SK-N-SH (cell line): ENCODE measurements at places on chromosomes 16 and 17.

DNA sequence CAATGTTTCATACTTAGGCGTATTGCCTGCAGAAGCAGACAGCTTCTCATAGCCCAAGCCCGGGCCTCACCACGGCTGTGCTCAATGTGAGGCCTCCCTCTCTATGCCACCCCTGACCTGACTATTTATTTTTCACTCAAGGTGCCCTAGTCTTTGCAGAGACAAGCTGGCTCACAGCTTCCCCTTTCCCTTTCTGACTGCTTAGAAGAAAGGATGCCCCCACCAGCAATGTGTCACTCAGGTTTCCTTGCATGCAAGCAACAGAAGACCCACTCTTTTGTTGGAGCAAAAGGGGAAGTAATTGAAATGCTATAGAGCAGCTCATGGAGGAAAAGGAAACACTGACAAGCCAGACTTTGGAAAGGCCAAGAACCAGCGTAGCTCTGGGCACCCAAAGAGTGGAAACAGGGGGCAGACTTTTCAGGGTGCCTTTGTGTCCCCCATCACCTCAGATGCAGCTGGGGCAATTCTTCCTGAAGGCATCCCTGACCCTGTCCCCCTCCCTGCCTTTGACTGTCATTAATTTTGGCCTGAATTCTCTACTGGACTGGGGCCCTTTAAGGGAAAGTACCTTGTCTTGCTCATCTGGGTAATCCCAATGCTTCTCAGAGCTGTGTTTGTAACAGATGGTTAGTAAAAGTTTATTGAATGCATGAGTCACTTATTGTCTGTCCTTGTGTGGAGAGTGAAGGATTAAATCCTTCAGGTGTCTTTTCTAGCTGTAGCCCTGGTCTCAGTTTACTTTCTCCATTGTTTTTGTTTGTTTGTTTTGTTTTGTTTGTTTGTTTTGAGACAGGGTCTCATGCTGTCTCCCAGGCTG, 17.8 kb downstream of the RGS9 start:
- no peak overlapping the region for H3K27ac ChIP-seq
- H3K4me1 ChIP-seq, result peaks cover 10% of the 10 kb centered on the region; the same call in 1 of the 2 replicates
- no peak for DNase-seq
- H3K27me3 ChIP-seq, result no peaks in the 10 kb centered on the region; the same call in 1 of the 2 replicates
- H3K36me3 ChIP-seq, result no peaks in the 10 kb centered on the region
- H3K4me3 ChIP-seq, result no peak overlapping the region

DNA sequence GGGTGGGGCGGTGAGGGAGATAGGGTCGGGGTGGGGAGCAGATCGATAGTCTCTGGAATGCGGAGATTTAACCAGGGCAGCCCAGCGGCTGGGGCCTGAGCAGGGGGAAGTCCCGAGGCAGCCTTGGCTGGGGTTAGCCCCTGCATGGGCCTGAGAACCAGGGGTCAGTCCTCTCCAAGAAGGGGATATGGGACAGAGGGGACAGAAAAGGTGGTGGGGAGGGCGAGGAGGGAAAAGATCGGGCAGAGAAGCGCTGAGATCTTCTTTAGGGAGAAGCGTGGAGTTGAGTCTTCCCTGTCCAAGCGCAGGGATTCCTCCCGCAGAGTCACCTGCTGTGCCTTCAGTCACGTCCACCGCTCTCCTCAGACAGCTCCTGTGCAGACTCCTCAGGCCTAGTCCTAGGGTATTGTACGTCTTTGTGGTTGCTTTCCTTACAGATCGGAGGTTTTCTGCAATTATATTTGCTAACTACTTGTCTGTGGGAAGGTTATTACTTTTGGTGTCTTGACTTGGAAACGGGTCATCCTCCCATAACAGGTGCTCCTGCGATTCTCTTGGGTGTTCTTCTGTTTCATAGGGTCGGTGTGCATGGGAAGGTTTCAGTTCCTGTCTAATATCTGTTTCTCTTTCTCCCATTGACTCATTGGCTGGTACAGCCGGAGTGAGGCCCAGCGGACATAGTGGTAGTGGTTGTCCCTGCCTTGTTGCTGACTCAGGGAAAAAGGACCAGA, 952 bp downstream of the CD300A start:
- no peaks in the 10 kb centered on the region for H3K36me3 ChIP-seq
- no peaks in the 10 kb centered on the region for H3K27me3 ChIP-seq
- H3K4me1 ChIP-seq, result no peaks in the 10 kb centered on the region
- H3K4me3 ChIP-seq, result no peak overlapping the region
- no peak for DNase-seq
- no peak overlapping the region for H3K27ac ChIP-seq

GRCh38 chr16:23640615-23640930, 537 bp downstream of the PALB2 start:
- H3K27me3 ChIP-seq, result no peaks in the 10 kb centered on the region
- H3K4me3 ChIP-seq, result peak overlapping the region; percentile 85
- DNase-seq, result peak; percentile 41
- peak overlapping the region; percentile 87; the same call in 1 of the 2 replicates for H3K27ac ChIP-seq
- peaks cover 19% of the 10 kb centered on the region for H3K36me3 ChIP-seq

DNA sequence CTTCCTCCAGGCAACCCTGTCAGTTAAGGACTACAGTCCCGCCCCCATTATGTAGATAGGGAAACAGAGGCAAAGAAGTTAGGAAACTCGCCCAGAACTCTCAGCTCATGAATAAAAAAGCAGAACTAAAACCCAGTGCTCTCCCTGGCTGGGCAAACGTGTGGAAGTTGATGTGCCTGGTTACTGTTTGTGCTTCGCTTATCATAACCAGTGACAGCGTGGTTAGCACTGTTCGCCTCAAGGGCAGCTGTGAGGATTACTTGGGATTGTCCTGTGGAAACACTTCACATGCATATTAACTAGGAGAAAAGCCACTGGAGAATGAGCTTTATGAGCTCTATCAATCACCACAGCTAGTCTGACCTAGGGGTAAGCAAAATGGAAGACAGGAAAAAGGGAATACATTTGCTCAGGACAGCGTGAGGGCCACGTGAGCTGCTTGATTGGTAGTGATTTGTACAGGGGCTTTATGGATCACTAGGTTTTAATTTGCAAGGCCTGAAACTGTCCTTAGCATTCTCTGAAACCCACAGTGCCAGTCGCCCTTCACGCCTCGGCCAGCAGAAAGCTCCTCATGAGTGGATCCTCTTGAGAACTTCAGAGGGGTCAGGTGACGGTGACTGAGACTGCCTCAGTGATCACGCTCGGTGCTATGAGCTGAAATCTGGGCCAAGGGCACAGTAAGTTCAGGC, 19.9 kb downstream of the CYB5D2 start:
- H3K4me1 ChIP-seq, result no peaks in the 10 kb centered on the region
- DNase-seq, result no peak
- peaks cover 45% of the 10 kb centered on the region for H3K36me3 ChIP-seq
- H3K27me3 ChIP-seq, result no peaks in the 10 kb centered on the region
- no peak overlapping the region for H3K27ac ChIP-seq

GRCh38 chr17:42618442-42619150, 9.1 kb downstream of the TUBG1 start:
- H3K36me3 ChIP-seq, result peaks cover 17% of the 10 kb centered on the region; the same call in 1 of the 2 replicates
- H3K27ac ChIP-seq, result no peak overlapping the region
- DNase-seq, result peak; percentile 55
- H3K4me1 ChIP-seq, result peaks cover 16% of the 10 kb centered on the region; the same call in 1 of the 2 replicates
- no peak overlapping the region for H3K4me3 ChIP-seq

- H3K4me1 ChIP-seq, result no peaks in the 10 kb centered on the region
- no peaks in the 10 kb centered on the region for H3K36me3 ChIP-seq
- no peak overlapping the region for H3K4me3 ChIP-seq
- peak; percentile 79 for DNase-seq
Measured at GRCh38 chr17:58112970-58113631, 29.9 kb downstream of the DYNLL2 start.

GRCh38 chr17:58956997-58957724, 149.5 kb downstream of the TRIM37 start:
- no peak for DNase-seq
- no peak overlapping the region for H3K4me3 ChIP-seq
- H3K4me1 ChIP-seq, result no peaks in the 10 kb centered on the region
- no peaks in the 10 kb centered on the region for H3K36me3 ChIP-seq

DNA sequence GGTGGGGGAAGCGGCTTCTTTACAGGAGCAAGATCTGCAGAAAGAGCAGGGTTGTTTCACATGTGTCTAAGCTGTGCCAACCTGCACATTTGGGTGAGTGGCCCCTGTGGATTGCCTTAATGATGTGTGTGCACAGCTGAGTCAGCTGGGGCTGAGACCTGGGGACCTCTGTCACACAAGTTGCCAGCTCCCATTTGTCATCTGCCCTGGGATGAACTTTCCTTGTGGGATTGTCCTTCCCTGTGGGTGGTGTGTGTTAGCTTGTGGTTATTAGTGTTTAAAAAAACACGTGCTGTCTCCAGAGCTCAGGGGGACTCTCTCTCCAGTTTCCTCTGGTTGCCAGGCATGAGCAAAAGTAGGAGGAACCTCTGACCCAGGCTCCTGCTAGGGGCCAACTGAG, 400.5 kb upstream of the CCL2 start:
- no peaks in the 10 kb centered on the region for H3K36me3 ChIP-seq
- no peak overlapping the region for H3K4me3 ChIP-seq
- DNase-seq, result no peak
- no peaks in the 10 kb centered on the region for H3K27me3 ChIP-seq

DNA sequence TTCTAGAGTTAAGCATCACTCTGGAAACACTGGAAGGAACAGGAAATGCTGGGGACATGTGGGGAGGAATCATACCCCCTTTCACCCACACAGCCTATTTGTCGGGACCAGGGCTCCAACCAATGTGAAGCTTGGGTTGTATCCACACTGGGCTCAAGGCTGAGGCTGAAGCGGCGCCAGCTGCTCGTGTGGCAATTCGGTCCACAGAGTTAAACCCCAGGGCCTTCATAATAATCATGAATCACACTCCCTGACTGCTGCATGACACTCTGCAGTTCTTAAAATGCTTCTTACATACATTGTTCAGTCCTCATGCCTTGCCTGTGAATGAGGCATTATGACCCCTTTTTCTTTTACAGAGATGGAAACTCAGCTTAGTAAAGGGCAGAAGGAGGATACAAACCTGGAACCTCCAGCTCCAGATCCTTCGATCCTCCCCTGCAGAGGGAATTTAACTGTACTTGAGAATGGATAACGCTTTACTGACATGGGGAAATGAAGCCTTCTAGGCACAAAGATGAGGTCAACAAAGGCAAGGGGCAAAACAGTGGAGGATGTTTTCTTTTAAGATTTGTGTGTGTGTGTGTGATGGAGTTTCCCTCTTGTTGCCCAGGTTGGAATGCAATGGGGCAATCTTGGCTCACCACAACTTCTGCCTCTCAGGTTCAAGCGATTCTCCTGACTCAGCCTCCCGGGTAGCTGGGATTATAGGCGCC, 72.7 kb downstream of the SOX9 start:
- DNase-seq, result no peak
- H3K27ac ChIP-seq, result no peak overlapping the region
- no peaks in the 10 kb centered on the region for H3K4me1 ChIP-seq
- no peaks in the 10 kb centered on the region for H3K27me3 ChIP-seq

- H3K27me3 ChIP-seq, result 0 out of 2 replicates have a peak, but pooled peaks cover 7% of the 10 kb centered on the region
- no peaks in the 10 kb centered on the region for H3K36me3 ChIP-seq
- no peak for DNase-seq
- H3K4me3 ChIP-seq, result no peak overlapping the region
Measured at GRCh38 chr17:37762666-37763065, 17.8 kb upstream of the HNF1B start.

GRCh38 chr17:45408611-45409421, 23.9 kb downstream of the ARHGAP27 start:
- no peaks in the 10 kb centered on the region for H3K36me3 ChIP-seq
- peaks cover 29% of the 10 kb centered on the region; the same call in 1 of the 2 replicates for H3K4me1 ChIP-seq
- H3K4me3 ChIP-seq, result no peak overlapping the region
- no peaks in the 10 kb centered on the region for H3K27me3 ChIP-seq
- H3K27ac ChIP-seq, result no peak overlapping the region

GRCh38 chr17:39750131-39751015, 12.6 kb downstream of the GRB7 start:
- H3K27me3 ChIP-seq, result no peaks in the 10 kb centered on the region
- DNase-seq, result peak; percentile 45
- H3K27ac ChIP-seq, result no peak overlapping the region
- no peaks in the 10 kb centered on the region for H3K36me3 ChIP-seq

DNA sequence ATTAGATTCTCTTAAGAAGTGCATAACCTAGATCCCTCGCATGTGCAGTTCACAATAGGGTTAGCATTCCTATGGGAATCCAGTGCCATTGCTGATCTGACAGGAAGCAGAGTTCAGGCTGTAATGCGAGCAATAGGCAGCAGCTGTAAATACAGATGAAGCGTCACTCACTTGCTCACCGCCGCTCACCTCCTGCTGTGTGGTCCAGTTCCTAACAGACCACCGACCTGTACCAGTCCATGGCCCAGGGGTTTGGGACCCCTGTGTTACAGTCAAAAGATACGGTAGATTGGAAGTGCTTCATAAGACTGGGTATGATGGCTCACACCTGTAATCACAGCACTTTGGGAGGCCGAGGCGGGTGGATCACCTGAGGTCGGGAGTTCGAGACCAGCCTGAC, 2.8 kb downstream of the STAT5A start:
- H3K4me1 ChIP-seq, result peaks cover 7% of the 10 kb centered on the region; the same call in 1 of the 2 replicates
- no peaks in the 10 kb centered on the region for H3K36me3 ChIP-seq
- no peak overlapping the region for H3K4me3 ChIP-seq
- no peak for DNase-seq
- H3K27ac ChIP-seq, result no peak overlapping the region

DNA sequence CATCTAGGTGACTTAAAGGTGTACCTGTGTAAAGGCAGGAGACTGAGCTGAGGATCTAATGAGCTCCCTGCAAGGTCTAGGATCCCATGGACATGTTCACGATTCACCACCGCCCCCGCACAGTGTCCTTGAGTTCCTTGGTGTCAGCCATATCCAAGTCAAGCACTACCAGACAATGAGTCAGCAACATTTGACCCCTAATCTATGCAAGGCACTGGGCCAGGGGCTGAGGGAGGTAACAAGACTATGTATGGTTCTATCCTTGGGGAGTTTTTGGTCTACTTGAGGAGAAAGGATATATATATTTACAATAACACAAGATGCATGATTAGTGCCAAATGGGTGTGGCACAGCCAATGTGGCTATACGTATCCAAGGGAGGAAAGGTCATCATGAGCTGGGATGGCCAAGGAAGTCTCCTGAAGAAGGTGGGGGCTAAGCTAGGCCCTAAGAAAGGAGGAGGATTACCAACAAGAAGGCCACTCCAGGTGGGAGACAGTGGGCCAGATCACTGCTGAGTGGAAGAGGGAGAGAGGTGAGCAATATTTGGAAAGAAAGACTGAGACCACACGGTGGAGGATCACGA, 35.0 kb downstream of the ITGB3 start:
- peaks cover 7% of the 10 kb centered on the region for H3K36me3 ChIP-seq
- H3K27ac ChIP-seq, result no peak overlapping the region
- H3K4me1 ChIP-seq, result no peaks in the 10 kb centered on the region
- no peak for DNase-seq
- H3K27me3 ChIP-seq, result no peaks in the 10 kb centered on the region
- H3K4me3 ChIP-seq, result no peak overlapping the region

- peak overlapping the region; percentile 90; the same call in 1 of the 2 replicates for H3K27ac ChIP-seq
- peaks cover 54% of the 10 kb centered on the region for H3K4me1 ChIP-seq
- H3K4me3 ChIP-seq, result no peak overlapping the region
- DNase-seq, result no peak
- no peaks in the 10 kb centered on the region for H3K36me3 ChIP-seq
Measured at GRCh38 chr17:59423903-59424302, 92.4 kb downstream of the YPEL2 start.
